ENCODE measurements at places on chromosomes 5 and 9.

DNA sequence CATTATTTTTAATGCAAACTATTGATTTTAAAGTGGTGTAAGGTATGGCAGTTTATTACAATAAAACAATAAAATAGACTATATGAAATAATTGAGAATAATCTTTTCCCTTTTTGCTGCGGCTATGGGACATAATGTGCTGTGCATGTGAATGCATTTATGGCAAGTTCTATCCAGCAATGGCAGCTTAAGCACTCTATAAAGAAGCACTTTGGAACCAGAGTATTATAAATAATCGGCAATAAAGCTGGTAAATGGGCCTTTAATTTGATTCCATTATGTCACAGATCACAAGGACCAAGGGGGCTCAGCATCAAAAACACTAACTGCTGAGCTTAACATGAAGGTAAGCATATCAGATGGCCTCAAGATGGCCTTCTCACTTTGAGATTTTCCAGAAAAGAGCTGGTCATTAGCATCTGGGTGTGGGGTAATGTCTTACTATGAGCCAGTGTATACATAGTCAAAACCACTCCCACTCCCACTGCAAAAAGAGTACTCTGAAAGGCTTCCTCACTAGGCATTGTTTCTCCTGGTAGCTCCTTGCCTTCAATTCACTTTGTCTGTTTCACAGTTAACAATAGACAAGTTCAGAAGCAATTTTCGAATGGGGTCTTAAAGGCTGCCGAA, 97.1 kb upstream of the ASTN2 start:
- DNase-seq, result no peak

DNA sequence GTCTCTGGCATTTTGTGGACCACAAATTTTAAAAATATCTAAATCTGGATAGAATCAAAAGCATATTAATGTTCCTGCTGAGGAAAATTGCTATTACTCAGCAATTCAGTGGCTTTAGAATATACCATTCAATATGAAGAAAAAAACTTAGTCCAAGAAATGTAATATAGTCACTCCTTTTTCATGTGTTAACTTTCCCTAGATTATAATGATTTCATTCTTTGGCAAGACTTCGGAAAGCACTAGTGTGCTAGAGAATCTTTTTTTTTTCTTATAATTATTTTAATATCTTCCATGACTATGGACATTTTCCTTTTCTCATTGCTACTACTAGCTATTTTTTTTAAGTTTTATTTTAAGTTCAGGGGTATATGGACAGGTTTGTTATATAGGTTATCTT, 102.4 kb upstream of the FAM174A start:
- DNase-seq, result no peak

GRCh38 chr5:8341406-8341805, 472.5 kb downstream of the MTRR start:
- DNase-seq, result no peak

DNA sequence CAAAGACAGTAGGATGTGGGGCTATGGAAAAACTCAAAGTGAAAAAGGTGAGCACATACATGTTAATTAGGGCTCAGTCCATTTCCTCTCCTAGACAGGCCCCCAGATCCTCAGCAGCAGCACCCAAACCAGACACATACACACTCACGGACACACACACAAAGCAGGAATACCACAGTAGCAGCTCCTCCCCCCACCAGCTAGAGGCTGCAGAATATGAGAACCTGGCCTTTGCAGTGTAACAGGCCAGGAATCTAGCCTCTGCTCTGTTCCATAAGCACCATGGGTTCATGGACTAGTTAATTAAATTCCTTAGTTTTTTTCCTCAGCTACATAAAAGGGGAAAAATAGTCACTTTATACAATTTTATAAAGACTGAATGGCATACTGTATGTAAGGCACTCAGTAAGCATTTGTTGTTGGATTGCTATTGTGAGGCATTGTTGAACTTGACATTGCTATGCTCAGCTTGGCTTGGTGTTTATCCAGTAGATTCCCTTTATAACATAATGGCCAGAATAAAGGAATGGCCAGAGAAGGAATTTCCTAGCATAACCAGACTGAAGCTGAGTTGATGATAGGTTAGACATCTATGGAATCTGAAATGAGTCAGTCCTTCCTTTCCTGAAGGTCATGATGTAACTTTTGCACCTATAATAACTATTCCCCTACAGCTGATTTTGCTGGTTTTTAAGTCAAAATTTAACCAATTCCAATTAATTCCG, 186.8 kb downstream of the SEMA5A start:
- no peak for DNase-seq

DNA sequence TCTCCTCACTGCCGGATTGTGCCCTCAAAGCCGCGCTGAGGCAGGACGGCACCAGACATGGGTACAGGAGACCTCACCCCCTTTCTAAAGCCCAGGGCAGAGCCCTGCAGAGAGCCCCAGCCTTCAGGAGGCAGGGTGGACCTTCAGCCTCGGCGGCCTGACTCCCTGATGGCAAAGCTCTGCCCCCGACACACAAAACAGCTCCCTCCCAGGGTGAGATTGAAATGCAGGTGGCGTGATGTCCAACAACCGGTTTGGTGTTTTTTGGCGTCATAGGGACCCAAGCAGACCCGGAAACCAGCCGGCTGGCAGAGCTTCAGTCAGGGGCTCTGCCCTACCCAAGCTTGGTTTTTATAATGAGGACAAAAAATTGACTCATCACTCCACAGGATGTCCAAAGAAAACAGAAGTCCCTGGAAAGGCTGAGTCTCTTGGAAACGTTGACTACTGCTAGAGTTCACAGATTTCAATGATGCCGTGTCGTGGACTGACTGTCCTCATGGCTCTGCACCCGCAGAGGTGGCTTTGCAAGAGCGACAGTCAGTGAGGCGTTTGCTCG, 275.2 kb upstream of the IRX1 start:
- no peak for DNase-seq

DNA sequence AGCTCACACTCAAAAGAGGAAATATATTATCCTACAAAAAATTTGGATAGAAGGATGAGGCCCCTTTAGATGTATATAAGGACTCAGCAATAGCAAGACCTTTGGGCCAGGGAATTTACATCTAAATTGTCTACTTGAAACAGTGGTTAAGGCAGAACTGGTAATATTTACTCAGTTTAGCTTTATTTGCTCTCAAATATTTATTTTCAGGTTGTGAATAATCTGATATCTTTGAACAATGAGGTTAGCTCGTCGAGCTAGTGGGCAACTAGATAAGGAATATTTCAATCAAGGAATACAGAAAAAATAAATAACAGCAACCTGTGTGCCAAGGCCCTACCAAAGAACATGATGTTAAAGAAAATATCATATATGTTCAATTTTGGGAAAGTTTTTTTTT, 966.3 kb downstream of the DTWD2 start:
- no peak for DNase-seq

Data from Ammon's horn (tissue), 1 donor.